ENCODE measurements at places on chromosomes 2 and 18.

DNA sequence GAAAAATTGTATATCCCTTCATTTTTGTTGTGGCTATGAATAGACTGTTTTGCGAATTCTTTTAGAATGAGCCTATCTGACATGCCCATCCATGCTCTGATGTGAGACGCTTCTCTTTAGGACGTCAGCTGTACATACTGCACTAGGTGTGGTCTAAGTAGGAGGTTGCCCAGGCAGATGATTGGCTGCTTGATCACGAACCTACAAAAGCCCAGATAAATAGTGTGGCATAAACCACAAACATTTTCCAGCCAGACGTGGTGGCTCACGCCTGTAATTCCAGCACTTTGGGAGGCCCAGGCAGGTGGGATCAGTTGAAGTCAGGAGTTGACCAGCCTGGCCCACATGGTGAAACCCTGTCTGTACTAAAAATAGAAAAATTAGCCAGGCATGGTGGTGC is 251.8 kb downstream of the AGAP1 start:
- DNase-seq: no peak

DNA sequence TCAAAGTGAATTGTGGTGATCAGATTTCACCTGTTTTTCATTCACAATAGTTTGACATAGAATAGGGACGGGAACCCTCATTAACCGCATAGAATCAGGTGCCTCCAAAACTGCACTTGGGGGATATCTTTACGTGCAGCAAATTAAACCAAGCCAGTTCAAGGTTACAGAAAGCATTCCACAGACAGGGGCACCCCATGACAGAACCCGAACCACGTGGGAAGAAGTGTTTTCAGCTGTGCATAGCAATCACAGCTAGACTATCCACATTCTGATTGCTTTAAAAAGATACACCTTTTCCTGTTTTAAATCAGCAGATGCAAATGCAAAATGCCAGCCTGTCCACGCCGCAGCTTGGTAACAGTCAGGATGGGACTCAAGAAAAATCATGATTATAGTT is 205.8 kb downstream of the ANAPC1 start:
- no peak for DNase-seq

DNA sequence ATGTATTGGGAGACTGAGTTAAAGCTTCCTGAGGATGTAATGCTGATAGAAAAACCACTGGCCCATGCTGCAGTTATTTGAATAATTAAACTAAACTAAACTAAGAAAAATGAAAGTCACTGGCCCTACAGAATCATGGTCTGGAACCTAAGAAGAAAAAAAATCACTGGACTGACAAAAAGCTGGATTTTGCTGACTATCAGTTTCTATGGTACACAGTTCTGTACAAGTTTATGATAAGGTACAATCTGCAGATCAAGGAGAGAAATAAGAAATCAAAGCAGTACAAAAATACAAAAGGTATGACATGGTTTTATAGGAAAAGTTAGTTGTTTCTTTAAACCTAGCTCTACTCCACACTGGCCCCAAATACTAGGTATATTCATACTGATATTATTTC is 15.6 kb downstream of the PPP4R3B start:
- DNase-seq: no peak

- DNase-seq: no peak
Measured at GRCh38 chr2:75602724-75603342, 42.1 kb upstream of the EVA1A start.

- DNase-seq: no peak
Measured at GRCh38 chr18:22088029-22088428, 81.4 kb upstream of the GATA6 start.

- no peak for DNase-seq
Measured at GRCh38 chr2:105857076-105857740, 112.5 kb downstream of the NCK2 start.

DNA sequence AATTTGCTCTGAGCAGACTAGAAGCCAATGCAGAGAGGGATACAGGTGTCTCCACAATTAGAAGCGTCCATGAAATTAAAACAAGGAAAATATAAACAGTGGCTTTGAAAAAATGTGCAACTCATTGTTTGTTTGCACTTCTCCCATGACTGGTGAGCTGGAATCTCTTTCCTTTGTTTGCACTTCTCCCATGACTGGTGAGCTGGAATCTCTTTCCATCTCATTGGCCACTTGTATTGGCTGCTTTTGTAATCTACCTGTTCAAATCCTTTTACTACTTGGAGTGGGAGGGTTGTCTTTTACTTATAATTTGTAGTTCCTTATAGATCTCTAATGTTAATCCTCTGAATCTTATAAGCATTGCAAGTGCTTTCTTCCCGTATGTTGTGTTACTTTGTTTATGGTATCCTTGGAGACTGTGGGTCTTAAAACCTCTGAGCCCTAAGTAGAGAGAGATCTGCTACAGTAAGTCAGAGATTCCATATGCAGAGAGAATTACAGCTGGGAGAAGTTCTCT is 94.1 kb downstream of the RTN4 start:
- no peak for DNase-seq

DNA sequence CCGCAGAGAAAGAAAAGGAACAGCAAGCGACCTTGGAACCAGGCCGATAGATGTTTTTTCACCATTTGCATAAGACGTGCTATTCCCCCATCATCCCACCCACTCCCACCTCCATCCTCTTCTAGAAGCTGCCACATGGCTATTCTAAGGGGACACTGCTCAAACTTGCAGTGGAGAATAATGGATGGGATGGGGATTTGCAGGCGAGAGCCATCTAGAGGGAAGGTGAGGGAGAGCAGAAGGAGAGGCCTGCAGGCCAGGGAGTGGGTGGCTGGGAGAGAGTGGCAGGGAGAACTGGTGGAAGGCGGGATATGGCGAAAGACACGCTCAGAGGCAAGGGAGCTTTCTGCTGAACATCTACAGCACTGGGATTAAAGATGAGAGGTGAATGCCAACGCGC is 84.9 kb downstream of the MAPK4 start:
- DNase-seq: peak; percentile 60

GRCh38 chr2:67108231-67108630 is 288.9 kb upstream of the ETAA1 start:
- DNase-seq: no peak

- no peak for DNase-seq
Measured at GRCh38 chr2:127133793-127134192, 26.8 kb upstream of the BIN1 start.

- peak; percentile 16 for DNase-seq
Measured at GRCh38 chr18:49899657-49900330, 86.5 kb upstream of the ACAA2 start.

DNA sequence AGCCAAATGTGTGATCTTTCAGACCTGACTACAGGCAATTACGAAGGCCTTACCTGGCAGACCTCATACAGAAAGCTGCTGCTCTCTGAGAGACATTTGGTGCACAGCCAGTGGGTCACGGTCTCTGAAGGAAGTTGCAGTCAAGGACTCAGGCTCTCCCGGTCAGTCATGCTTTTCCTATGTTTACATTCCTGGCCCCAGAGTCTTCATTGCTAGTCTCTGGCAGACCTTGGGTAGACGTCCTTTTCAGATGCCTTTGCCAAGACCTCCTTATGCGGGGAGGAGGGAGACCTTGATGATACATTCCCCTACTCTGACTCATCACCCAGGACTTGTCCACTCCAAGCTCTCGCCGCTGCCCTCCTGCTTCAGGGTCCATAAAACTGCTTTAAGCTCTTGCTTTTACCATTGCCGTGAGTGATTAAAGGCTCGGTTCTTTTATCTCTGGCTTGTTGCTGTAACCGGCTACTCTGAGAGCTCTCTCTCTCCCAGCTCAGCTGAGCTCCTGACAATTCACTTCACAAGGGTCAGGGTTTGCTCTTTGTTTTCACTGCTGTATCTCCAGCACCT is 62.0 kb upstream of the SLC35F5 start:
- DNase-seq: peak; percentile 20

GRCh38 chr18:45958027-45958426 is 9.1 kb downstream of the EPG5 start:
- no peak for DNase-seq

GRCh38 chr2:112198780-112199179 is 56.1 kb downstream of the ZC3H8 start:
- no peak for DNase-seq

- DNase-seq: no peak
Measured at GRCh38 chr18:45670281-45670962, 53.6 kb upstream of the SLC14A1 start.

DNA sequence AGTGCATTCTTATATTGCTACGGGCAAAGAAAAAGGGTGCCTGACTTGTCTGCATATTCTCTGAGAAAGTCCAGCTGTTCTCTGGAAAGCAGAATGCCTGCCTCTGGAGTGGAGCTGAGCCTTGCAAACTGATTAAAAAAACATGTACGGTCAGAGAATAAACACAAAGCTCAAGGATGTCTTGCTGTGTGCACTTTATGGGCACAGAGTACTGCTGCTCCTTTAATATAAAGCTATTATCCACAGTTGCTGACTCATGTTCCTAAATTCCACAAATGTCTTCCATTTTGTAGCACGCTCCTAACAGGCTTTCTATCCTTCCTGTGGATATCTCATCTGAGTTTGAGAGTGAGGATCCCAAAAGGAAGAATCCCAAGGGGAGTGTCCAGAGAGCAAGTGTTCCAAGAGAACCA is 229.0 kb downstream of the MREG start:
- DNase-seq: no peak

Data from WTC11 (cell line).